ENCODE measurements at places on chromosomes 4 and X.

- no peak for DNase-seq
These were observed 24.6 kb upstream of the LRBA start for GRCh38 chr4:151039733-151040132.

GRCh38 chr4:151227172-151227571 lies 49.8 kb upstream of the PRSS48 start:
- no peak for DNase-seq

DNA sequence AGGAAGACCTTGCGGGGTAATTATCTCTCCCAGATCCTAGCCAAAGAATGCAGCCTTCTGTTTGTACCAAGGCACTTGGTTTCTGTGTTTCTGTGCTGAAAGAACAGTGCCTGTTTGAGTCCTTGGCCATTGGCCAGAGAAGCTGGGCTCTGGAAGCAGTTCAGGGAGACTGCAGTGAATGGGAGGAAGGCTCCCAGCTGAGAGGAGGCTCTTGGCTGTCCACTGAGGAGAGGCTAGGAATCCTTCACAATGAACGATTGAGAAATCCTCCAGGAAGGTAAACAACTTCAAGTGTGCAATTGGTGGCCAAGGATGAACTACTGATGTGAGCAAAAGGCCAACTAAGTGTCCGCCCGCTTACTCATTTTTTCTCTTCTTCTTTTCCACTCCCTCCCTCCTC lies 61.3 kb downstream of the HS3ST1 start:
- DNase-seq = no peak

DNA sequence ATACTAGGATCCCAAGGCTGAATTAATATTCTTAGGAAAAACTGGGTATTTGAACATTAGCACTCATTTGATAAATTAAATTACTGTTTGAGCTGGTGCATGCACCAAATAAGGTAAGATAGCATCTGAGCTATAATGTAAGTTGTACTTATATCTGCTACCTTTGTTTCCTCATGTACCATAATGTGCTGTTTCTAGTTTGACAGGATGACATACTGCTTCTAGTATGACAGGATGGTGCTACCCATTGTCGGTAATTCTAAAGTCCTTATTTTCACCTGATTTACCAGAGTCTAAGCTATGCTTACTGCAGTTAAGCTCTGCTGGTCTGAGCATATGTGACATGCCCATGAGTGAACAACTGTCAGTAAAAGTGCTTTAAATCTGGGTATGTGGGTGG lies 1017.5 kb upstream of the IGFBP7 start:
- DNase-seq = no peak

GRCh38 chrX:41265615-41266014 lies 68.3 kb upstream of the DDX3X start:
- no peak for DNase-seq

GRCh38 chrX:29382811-29383210 lies 795.6 kb downstream of the IL1RAPL1 start:
- no peak for DNase-seq

Data from DMS 273 treated with DMSO at 0.1 percent for 48 hours (cell line).